ENCODE measurements at places on chromosomes 3 and 15.

DNA sequence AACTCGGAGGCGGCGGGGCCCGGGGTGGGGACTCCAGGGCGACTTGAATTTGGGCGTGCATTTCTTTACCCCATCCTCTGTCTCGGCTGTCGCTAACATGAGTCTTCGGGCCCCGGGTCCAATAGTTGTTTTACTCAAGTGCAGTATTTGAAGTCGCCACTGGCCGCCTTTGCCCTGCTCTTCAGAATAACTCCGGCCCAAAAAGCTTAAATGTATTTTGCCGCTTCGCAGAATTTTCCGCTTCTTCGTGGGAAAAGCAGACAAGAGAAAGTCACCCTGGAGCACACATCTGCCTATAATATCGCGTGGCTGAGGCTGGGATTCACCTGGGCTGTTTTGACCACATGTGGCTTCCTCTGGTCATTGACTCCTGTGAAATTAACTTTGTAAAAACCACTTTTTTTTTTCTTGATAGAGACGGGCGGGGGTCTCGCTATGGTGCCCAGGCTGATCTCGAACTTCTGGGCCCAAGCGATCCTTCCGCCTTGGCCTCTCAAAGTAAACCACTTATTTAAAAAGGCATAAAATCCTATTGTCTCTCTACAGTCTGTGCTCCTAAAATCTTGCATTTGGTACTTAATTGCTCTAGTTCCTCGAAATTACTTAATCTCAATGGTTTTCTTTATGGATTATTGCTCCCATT is 676 bp downstream of the CNOT10 start:
- H3K27ac ChIP-seq = peak overlapping the region; percentile 76
- peaks cover 15% of the 10 kb centered on the region for H3K4me1 ChIP-seq
- peak overlapping the region; percentile 86 for H3K4me3 ChIP-seq
- H3K36me3 ChIP-seq = no peaks in the 10 kb centered on the region

GRCh38 chr3:55416331-55416821 is 70.7 kb downstream of the WNT5A start:
- no peaks in the 10 kb centered on the region for H3K4me1 ChIP-seq
- no peaks in the 10 kb centered on the region for H3K36me3 ChIP-seq
- H3K27ac ChIP-seq = no peak overlapping the region
- no peaks in the 10 kb centered on the region for H3K27me3 ChIP-seq
- no peak overlapping the region for H3K4me3 ChIP-seq

- peaks cover 46% of the 10 kb centered on the region for H3K4me1 ChIP-seq
- peak overlapping the region; percentile 85 for H3K27ac ChIP-seq
- no peaks in the 10 kb centered on the region for H3K36me3 ChIP-seq
- peak; percentile 86 for DNase-seq
- H3K27me3 ChIP-seq = no peaks in the 10 kb centered on the region
- H3K4me3 ChIP-seq = no peak overlapping the region
Observed at GRCh38 chr3:128282380-128283196, 129.3 kb downstream of the EEFSEC start.

GRCh38 chr3:195612075-195612800 is 28.5 kb upstream of the APOD start:
- no peak overlapping the region for H3K27ac ChIP-seq
- no peaks in the 10 kb centered on the region for H3K36me3 ChIP-seq
- H3K27me3 ChIP-seq = no peaks in the 10 kb centered on the region
- H3K4me1 ChIP-seq = peaks cover 13% of the 10 kb centered on the region

GRCh38 chr3:163523375-163523774 is 1554.9 kb downstream of the SI start:
- H3K36me3 ChIP-seq = no peaks in the 10 kb centered on the region
- no peak for DNase-seq
- H3K27me3 ChIP-seq = no peaks in the 10 kb centered on the region
- H3K4me3 ChIP-seq = no peak overlapping the region

- H3K27ac ChIP-seq = no peak overlapping the region
- H3K4me3 ChIP-seq = no peak overlapping the region
- DNase-seq = no peak
- H3K27me3 ChIP-seq = no peaks in the 10 kb centered on the region
- peaks cover 29% of the 10 kb centered on the region for H3K36me3 ChIP-seq
Observed at GRCh38 chr15:43135351-43135750, 2.0 kb downstream of the TMEM62 start.

- no peak overlapping the region for H3K27ac ChIP-seq
- H3K36me3 ChIP-seq = no peaks in the 10 kb centered on the region
- H3K27me3 ChIP-seq = no peaks in the 10 kb centered on the region
Observed at GRCh38 chr3:175735866-175736265, 876.7 kb downstream of the NAALADL2 start.

DNA sequence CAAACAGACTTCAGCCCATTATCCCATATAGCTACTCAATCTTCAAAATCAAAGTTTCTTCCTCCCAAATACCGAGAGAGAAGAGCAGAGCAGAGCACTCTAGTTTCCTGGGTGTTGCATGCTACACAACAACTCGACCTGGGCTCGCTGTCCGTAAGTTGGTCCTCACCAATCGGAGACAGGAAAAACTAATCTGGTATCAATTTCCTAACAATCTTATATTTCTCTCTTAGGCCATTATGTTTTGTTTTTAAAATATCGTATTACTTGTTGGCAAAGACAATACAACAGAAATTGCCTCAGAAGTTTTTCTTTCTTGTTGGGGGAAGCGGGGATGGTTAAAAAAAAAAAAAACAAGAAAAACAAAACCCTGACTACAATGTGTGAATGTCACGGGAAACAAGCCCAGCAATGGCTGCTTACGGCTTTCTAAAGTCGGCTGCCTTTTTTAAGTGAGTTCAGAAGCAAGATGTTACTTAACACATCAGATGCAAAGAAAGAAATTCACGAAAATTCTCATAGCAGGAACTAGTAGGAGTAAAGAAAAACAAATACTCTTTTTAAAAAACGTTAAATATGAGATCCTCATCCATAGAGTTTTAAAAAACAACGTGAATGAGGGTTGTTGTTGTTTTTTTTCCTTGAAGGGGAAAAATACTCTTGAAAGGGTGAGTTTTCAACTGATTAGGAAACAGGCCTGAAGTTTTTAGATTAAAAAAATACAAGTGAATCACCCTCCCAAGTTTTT is 1.9 kb downstream of the VGLL4 start:
- peak; percentile 36 for DNase-seq
- peak overlapping the region; percentile 94 for H3K4me3 ChIP-seq
- no peaks in the 10 kb centered on the region for H3K27me3 ChIP-seq
- H3K4me1 ChIP-seq = peaks cover 47% of the 10 kb centered on the region

GRCh38 chr3:188008582-188009213 is 145.3 kb upstream of the LPP start:
- H3K27me3 ChIP-seq = no peaks in the 10 kb centered on the region
- DNase-seq = no peak
- no peak overlapping the region for H3K4me3 ChIP-seq

- peak; percentile 2 for DNase-seq
- H3K27me3 ChIP-seq = no peaks in the 10 kb centered on the region
- no peak overlapping the region for H3K27ac ChIP-seq
- H3K36me3 ChIP-seq = no peaks in the 10 kb centered on the region
Observed at GRCh38 chr3:21551019-21551418, 200.0 kb downstream of the ZNF385D start.

GRCh38 chr3:10263646-10264363 is 15.5 kb downstream of the TATDN2 start:
- no peak overlapping the region for H3K4me3 ChIP-seq
- H3K27me3 ChIP-seq = no peaks in the 10 kb centered on the region
- peaks cover 23% of the 10 kb centered on the region for H3K4me1 ChIP-seq
- no peak overlapping the region for H3K27ac ChIP-seq
- H3K36me3 ChIP-seq = no peaks in the 10 kb centered on the region

GRCh38 chr3:169998668-169999131 is 32.1 kb downstream of the SEC62 start:
- H3K4me3 ChIP-seq = no peak overlapping the region
- no peaks in the 10 kb centered on the region for H3K27me3 ChIP-seq
- peaks cover 10% of the 10 kb centered on the region for H3K36me3 ChIP-seq
- H3K27ac ChIP-seq = no peak overlapping the region

DNA sequence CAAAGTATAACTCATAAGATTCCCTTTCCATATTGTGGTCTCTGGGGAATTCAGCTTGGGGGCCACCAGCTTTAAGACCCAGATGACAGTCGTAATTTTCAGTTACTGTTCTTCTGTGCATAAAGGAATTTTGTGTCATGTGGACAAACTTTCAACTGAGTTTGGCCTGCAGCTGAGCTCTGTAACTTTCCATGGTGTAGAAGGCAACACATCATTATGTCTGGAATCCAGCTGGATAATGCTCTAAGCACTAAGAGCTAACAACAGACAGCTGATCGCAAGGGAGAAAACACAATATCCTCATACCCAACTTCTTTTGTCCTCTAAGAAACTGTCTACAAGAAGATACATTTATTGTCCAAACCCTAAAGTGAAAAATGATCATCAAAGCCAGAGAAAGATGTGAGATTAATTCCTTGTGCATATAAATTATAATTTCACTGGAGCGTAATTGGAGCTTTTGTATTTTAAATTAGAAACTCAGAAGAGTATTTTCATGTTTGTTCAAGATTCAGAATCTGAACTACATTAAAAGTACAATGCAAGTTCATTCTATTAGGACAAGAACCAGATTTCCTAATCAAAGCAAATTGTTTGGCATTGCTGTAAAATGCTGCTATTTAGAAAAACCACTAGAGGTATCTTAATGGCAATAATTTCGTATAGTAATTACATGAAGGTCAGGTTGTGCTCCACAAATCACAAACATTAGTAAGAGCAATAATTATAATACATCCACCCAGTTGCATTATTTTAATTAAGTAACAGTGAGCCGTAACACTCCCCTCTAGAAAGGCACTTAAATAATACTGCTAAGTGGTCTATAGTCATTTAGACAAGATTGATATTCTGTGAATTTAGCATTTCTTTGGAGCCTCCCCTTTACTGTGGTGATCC is 218.8 kb downstream of the ATP8B4 start:
- H3K4me3 ChIP-seq = no peak overlapping the region
- H3K27ac ChIP-seq = no peak overlapping the region
- H3K27me3 ChIP-seq = no peaks in the 10 kb centered on the region

DNA sequence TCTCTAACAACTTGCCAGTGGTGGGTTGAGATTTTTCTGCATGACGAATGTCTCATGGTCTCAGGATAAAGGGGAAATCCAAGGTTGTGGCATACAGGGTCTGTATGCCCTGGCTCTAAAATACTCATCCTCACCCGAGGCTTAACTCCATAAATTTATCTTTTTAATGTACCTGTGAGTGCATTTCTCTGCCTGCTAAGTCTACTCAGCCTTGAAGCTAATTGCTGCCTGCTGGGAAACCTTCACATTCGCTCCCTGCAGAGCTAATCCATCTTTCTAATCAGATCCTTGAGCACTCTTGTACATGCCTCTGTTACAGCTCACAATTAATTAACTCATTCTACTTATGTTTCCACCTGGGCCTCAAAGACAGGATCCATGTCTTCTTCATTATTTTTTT is 93.8 kb downstream of the CMSS1 start:
- no peak for DNase-seq
- no peaks in the 10 kb centered on the region for H3K36me3 ChIP-seq

DNA sequence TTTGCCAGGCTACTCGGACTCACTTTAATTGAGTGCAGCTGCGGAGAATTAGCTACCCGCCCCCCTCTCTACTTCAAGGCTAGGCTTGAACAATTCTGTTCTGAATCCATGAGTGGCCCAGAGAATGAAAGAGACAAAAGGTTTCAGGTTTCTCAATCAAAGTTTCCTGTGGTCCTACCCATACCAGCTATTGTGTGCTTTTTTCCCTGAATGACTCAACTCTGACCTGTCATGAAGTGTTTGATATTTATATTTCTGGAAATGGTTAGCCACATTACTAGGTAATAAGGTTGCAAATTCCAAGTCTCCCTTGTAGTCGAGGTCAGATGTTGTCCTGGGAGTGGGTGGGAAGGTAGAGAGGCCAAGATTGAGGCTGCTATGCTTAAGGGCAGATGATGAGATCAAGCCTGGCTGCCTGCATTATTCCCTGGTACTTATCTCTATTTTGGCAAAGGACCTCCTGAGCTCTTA is 392.7 kb upstream of the TBL1XR1 start:
- peaks cover 11% of the 10 kb centered on the region for H3K4me1 ChIP-seq
- peak; percentile 81 for DNase-seq
- peak overlapping the region; percentile 66 for H3K27ac ChIP-seq
- H3K4me3 ChIP-seq = no peak overlapping the region

DNA sequence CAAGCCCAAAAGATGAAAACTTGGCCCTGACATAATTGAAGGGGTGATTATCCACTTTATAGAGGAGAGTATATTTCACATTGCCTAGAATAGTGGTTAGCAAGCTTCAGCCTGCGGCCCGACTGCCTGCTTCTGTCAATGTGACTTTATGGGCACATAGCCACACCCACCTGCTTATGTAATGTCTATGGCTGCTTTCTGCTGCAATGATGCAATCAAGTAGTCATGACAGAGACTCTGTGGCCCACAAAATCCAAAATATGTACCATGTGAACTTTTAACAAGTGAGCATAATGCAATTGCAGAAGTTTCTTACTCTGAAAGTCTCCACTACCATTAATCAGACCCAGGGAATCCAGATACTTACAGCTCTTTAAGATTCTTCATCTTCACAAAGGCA is 103.1 kb downstream of the LRIG1 start:
- DNase-seq = no peak
- H3K27me3 ChIP-seq = no peaks in the 10 kb centered on the region
- peaks cover 27% of the 10 kb centered on the region for H3K4me1 ChIP-seq
- H3K27ac ChIP-seq = no peak overlapping the region
- peaks cover 21% of the 10 kb centered on the region for H3K36me3 ChIP-seq
- no peak overlapping the region for H3K4me3 ChIP-seq

GRCh38 chr3:158845765-158846350 is 44.0 kb downstream of the MFSD1 start:
- no peak for DNase-seq
- no peak overlapping the region for H3K4me3 ChIP-seq
- no peaks in the 10 kb centered on the region for H3K4me1 ChIP-seq
- no peaks in the 10 kb centered on the region for H3K27me3 ChIP-seq

DNA sequence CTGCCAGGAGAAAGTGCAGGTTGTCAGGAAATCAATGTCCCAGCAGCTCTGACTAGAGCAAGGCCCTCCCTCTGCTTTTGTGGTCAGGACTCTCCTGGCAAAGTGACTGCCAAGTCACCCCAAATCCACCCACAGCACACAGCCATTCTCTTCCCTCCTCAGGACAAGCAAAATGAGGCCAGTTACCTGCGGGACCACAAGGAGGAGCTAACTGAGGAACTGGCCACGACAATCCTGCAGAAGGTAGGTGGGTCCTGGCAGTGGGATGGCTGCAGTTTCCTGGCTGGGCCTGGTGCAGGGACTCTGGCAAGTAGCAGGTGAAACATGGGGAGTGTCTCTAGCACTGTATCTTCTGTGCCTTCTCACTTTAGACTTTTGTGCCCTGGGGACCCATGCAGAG is 142.5 kb upstream of the EIF1B start:
- no peak for DNase-seq
- H3K27me3 ChIP-seq = no peaks in the 10 kb centered on the region
- no peak overlapping the region for H3K4me3 ChIP-seq
- no peaks in the 10 kb centered on the region for H3K36me3 ChIP-seq
- H3K4me1 ChIP-seq = no peaks in the 10 kb centered on the region

DNA sequence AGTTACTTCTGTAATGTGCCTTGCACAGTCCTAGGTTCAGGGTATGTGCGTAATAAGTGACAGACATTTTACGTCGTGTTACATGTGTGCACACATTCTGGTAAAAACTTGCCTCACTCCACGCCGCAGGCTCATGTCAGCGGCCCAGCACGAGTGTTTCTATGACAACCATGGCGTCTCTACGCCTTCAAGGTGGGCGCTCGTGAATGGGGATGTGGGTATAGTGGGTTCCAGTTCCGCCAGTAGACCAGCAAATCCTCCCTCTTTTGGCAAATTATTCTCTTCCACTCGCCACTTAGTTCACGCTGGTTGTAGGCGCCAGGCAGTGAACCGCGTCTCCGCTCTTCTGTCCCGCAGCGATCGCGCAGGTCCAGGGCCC is 40.3 kb downstream of the CHST14 start:
- peak; percentile 23 for DNase-seq
- H3K27me3 ChIP-seq = no peaks in the 10 kb centered on the region
- H3K27ac ChIP-seq = peak overlapping the region; percentile 6
- peak overlapping the region; percentile 12 for H3K4me3 ChIP-seq
